ENCODE measurements at places on chromosomes 13 and 19.
A peak's percentile ranks its signal among the peaks of the same experiment; 100 is the strongest.

DNA sequence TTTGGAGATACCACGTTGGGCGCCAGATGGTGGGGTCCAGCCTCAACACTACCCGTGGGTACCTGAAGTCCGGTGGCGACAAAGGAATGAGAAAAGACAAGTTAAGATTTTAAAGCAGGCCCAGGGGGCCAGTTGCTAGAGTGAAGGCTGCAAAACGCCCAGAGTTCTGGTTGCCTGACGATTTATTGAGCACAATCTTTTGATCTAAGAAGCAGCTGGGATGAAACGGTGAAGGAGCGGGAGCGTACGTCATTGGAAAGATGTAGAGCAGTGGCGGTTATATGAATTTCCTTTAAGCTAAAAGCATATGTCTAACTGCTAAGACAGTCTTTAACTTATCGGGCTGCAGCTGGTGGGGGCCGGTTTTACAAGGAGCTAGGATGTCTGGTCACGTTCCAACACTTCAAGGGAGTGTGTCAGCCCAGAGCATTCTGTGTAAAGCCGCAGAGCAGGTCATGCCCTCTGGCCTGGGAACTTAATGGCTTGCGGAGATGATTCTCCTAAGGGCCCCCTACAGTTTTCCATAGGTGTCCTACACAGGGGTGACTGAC is 28.9 kb upstream of the EVI5L start:
- no peak for DNase-seq

DNA sequence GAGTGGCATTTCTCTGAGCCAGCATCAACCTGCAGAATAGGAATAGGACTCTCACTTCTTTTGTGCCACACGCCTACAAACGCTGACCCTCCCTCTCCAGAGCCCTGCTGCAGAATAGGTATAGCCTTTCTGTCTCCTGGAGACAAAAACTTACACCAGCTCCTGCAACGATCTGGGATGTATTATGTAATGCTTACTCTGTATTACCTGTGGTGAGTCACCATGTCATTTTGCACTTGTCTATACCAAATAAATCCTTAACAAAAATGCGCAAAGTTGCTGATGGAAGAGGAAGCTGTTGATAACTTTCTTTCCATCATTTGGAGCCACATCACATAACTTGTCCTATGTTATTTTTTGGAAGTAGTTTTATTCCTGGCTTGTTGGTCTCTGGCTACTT is 155.8 kb upstream of the FNDC3A start:
- DNase-seq: no peak

DNA sequence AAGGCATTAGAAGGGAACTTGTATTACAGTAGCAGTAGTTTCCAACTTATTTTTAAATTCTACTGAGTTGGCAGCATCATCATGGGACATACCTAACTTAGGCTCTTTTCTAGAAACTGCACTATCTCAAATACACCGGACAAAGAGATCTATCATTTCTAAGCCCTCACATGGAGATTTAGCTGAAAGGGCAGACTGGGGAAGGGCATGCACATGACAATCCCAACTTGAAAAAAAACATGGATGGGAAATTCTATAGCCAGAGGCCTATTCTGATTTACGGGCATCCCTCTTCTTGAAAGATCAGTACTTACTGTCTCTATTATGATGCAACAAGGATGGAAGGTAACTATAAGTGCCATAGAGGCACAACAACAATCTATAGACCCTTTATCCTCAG is 1328.6 kb downstream of the UQCRFS1 start:
- no peak for DNase-seq

- DNase-seq: peak; percentile 67
Observed at GRCh38 chr13:32115066-32115465, 83.5 kb downstream of the FRY start.

- DNase-seq: no peak
Observed at GRCh38 chr13:29493796-29494195, 101.7 kb downstream of the SLC7A1 start.

DNA sequence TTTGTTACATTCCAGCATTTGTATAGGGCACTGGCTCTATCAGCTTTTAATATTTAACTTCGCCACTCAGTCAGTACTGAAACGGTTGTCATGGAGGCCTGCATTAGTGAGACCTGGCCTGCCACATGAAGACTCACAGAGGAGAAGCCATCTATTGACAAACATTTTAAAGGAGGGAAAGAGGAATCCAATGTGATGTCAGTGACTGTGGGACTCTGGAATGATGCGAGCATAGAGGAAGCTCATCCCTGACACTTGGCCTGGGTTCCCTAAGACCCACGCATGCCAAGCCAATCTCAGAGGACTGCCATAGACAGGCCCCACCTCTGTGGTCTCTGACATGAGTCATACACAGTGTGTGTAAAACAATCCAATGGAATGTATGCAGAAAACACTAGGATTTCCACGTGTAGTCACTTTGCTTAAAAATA is 7.9 kb upstream of the DPY19L3 start:
- DNase-seq: no peak

- DNase-seq: no peak
Observed at GRCh38 chr13:54706336-54706735, 1677.7 kb downstream of the OLFM4 start.

DNA sequence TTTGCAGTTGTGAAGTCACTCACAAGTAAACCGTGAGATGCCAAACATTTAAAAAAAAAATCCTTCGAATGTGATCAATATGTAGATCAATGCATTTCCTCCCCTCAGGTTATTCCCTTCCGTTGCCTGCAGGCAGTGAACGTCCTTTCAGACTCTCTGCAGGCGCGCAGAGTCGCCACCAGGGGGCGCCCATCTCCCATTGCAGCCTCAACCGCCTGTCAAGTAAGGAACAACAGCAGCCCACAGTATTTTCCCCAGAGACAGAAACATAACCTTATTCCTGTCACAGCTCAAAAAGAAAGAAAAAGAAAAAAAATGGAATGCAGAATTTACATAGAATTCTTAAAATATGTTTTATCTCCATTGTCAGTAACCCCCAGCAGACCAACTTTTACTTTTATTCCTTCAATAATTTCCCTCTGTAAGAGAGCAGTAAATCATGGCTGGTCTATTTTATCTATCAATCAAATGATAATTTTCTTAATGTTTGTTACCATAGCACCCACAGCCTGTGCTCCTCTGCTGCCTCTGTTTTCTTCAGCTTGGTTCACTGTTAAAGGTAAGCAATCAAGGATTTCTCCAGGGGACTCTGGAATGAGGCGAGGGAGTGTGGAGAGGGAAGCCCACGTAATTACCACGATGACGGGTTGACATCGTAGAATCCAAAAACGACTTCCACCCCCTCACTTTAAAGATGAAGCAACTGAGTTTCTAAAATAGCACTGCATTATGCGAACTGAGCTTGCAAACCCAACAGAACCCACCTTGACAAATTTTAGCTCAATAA is 637.6 kb upstream of the ARGLU1 start:
- peak; percentile 71 for DNase-seq

- DNase-seq: peak; percentile 76
Observed at GRCh38 chr19:3618144-3618810, 8.3 kb downstream of the CACTIN start.

- DNase-seq: peak; percentile 38
Observed at GRCh38 chr13:24630851-24631620, 49.2 kb upstream of the ATP12A start.

DNA sequence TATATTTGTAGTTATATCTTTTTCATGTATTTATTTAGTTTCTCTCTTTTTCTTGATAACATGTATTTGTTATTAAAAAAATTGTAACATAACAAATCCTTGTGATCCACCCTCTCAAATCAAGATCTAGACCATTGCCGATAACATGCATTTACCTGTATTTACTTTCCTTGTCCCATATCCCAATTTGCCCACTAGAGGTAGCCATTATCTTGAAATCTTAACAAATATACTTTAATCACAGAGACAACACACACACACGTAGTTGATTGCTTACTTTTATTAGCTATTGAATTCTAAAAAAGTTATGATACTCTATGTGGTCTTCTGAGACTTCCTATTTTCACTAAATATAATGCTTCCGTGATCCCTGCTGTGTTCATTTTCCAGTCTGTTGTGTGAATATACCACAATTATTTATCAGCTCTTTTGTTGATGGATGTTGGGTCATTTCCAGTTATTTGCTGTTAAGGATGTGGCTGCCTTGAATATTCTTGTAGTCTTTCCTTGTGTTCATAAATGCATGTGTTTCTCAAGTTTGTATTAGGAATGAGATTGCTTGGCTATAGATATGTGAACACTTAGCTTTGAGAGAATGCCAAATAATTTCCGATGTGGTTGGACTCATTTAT is 31.3 kb upstream of the ZMYM2 start:
- peak; percentile 16 for DNase-seq

DNA sequence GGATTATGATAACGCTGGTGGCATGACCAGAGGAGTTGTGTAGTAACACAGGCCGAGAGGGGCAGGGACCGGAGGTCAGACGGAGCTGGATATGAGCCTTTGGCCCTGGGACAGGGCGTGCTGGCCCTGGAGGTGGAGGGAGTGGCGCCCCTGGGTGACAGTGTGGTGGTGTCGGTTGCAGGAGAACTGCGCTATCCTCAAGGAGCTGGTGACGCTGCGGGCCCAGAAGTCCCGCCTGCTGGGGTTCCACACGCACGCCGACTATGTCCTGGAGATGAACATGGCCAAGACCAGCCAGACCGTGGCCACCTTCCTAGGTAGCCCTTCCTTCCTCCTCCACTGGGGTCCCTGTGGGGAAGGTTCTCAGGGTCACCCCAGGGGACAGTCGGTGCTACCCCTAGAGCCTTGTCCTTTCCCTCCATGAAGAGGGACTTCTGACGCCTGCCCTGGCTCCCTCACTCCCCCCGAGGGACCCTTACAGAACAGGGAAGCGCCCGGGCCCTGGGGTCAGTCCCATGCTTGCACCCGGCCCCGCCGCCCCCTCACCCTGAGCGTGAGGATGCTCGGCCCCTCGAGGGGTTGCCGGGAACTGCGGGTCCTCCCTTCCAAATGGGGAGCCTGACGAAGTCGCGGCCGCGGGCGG is 12.8 kb upstream of the ZNF554 start:
- no peak for DNase-seq

GRCh38 chr19:39736088-39736487 is 1.7 kb downstream of the CLC start:
- no peak for DNase-seq

DNA sequence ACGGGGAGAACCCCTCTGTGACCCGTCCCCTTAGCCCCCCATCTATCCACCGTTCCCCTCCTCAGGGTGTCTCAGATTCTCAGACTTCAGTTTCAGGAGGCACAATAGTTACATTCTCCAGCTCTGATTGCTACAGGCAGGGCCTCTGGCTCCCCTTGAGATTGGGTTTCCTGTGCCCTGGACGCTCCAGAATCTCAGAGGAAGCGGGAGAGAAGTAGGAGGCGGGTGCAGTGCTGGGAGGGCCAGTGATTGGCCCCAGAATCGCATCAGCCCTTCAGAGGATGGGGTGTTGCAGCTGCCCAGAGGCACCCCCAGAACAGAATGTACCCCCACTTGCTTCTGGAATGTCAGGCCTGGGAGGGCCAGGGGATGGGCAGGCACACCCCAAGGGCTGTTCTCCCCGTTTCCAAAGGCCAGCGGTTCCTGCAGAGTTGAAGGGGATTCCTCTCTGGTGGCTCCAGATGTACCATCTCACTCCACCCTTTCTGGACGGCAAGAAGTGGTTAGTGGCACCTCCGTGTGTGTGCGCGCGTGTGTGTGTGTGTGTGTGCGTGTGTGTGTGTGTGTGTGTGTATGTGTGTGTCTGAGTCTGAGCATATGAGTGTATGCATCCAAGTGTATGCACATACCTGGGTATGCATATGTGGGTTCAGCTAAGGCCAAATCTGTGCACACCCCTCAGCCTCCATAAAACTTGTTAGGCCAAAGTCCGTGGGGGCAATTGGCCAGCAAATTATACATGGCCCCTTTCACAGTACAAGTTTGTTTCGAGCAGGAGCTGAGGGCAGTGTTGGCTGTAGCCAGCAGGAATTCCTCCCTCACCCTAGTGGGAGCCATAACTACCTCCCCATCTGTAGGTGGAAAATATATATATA is 35.5 kb downstream of the LYL1 start:
- DNase-seq: no peak

- no peak for DNase-seq
Observed at GRCh38 chr13:28488376-28489005, 6.4 kb downstream of the FLT1 start.

DNA sequence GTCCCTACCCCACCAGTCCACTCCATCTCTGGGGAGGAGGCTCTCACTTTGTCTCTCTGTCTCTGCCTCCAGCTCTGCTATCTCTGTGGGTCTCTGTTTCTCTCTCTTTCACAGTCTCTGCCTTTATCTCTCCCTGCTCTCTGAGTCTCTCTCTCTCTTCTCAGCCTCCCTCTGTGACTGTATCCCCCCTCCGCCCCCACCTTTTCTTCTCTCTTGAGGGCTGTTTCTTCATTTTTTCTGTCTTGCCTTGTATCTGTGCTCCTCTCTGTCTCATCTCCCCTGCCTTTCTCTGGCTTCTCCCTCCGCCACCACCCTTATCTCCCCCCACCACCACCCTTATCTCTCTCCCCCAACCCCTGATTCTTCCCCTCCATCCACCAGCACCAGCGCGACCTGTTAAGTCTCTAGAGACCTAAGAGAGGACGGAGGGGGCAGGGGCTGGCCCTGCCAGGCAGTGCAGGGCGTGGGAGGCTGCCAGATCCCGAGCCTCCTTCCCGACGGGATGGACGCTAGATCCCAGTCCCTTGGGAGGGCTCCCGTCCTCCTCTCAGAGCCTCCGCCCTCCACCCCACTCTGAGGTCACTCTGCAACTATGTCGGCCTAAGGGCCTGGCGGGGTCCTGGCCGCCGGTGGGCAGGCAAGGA is 1.0 kb downstream of the AXL start:
- DNase-seq: no peak

GRCh38 chr13:109273326-109273751 is 513.0 kb downstream of the IRS2 start:
- DNase-seq: no peak

DNA sequence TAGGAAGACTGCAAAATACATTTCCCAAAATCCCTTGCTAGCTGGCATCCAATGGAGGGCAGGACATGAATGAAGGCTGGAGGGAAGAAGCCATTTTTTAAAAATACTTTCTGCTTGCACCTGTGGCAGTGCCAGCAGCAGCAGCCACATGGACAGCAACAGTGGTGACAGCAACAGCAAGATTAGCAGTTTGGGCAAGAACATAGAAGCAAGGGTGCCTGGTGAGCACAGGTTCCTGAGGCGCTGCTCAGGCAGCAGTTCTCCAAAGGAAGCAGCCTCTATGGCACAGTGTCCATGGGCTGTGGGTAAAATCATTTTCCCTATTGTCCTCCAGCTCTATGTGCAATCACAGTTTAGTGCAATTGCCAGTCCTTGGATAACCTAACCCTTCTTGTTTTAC is 1.3 kb upstream of the FAM216B start:
- no peak for DNase-seq

GRCh38 chr13:79593641-79594275 is 112.8 kb downstream of the NDFIP2 start:
- no peak for DNase-seq

GRCh38 chr13:101488734-101489133 is 36.3 kb downstream of the ITGBL1 start:
- no peak for DNase-seq

DNA sequence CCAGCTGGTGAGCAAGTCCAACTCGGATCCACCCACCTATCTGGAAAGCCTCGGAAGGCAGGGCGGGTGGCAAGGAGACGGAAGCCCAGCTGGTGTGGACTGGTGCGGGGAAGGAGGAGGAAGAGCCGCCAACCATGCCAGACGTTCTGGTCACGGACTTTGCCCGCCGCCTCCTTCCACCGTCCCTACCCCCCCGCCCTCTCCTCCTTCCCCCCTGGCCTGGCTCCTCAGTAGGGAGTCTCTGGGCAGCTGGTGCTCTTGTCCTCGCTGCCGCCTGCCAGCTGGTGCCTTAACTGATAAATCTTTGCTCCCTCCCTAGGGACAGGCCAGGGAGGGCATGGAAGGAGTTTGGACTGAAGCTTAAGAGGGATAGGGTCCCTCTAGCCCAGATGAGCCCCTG is 4.8 kb downstream of the SYNGR4 start:
- DNase-seq: no peak

GRCh38 chr19:47266401-47266941 is 8.2 kb upstream of the INAFM1 start:
- no peak for DNase-seq
